RCC 7860 (cell line): ENCODE measurements at places on chromosomes 12 and 14.

GRCh38 chr12:118151755-118152154 lies 15.8 kb downstream of the PEBP1 start:
- no peak for DNase-seq

DNA sequence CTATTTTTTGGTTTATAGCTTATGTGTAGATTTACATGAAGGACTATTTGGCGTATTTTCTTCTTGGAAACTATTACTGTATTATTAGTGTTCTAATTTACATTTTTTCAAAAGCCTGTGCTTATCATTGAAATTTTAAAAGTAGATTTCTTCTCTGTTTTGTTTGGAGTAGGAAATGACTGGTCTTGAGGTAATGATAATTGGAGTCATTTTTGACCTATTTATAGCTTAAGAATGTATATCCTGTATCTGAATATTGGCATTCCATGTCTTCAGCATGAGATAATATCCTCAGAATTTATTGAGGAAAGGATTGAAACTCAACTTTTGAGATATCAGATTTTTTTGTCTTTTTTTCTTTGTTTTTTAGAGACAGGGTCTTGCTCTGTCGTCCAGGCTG lies 193.4 kb downstream of the ERC1 start:
- no peak for DNase-seq

- DNase-seq, result no peak
These were observed 197.0 kb downstream of the TMTC2 start for GRCh38 chr12:82883394-82884355.

GRCh38 chr12:49980501-49981349 lies 8.0 kb downstream of the AQP6 start:
- DNase-seq, result no peak

DNA sequence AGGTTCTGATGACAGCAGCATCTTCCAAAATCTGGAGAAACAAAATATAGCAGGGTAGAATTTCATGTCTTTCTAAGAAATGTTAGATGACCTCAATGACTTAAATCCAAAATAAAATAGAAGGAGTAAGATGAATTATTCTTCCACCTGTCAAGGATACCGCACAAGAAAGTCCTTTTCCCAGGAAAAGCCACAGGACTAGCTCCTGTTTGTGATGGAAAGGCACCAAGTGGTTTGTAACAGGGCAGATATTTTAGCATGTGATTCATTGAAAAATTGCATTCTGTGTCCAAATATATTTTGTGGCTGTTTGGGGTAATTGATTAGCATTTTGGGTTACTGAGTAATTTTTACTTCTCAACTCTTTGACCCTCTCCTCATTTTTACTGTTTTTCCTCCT lies 2.7 kb downstream of the CD163L1 start:
- no peak for DNase-seq

DNA sequence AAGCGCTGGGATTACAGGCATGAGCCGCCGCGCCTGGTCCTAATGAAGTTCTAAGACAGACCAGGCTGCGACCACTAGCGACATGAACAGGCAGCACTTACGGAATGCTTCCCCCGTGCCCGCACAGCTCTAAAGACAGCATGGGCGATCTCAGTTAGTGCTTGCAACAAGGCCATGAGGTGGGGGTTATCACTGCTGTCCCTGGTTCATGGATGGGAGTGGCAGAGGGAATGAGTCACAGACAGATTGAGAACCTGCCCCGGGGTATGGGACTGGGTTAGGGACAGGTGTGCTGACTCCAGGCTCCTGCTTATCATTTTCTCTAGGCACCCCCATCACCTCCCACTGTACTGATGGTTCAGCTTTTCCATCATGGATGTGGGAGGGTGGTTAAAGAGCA lies 160.9 kb downstream of the VRK1 start:
- no peak for DNase-seq

- DNase-seq, result no peak
These were observed 1022.0 kb upstream of the TMEM132C start for GRCh38 chr12:127245009-127245408.

GRCh38 chr12:79317179-79317847 lies 373.5 kb downstream of the PAWR start:
- no peak for DNase-seq

- no peak for DNase-seq
These were observed 204 bp upstream of the PRPH start for GRCh38 chr12:49294804-49295081.

DNA sequence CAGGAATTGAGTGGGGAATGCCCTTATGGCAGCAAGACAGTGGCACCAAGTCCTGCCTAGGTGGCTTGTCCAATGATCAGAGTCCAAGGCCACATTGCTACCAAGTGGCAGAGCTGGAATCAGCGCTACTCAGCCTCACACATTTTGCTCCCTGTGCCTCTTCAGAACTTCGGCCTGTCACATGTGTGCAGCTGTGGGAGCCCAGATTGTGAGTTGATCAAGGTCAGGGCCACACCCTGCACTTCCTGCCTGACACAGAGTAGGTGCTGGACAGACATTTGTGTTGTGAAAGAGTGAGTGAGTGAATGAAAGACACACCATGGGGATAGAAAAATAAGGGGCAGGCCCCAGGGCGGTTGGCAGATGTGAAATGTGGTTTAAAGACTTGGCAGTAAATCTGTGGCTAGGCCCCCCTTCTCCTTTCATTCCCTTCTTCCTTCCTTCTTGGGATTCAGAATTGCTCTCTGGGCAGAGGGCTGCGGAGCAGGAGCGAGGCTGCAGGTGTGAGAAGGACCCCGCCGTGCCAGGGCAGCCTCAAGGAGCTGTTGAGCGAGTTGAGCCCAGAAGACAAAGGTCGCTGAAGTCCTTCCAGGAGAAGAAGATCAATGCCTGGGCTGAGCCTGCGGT lies 83.5 kb downstream of the SLC25A47 start:
- DNase-seq, result no peak

GRCh38 chr12:88855301-88855700 lies 275.0 kb upstream of the KITLG start:
- DNase-seq, result no peak

- DNase-seq, result no peak
These were observed 22.4 kb downstream of the ANKRD9 start for GRCh38 chr14:102487204-102487577.

DNA sequence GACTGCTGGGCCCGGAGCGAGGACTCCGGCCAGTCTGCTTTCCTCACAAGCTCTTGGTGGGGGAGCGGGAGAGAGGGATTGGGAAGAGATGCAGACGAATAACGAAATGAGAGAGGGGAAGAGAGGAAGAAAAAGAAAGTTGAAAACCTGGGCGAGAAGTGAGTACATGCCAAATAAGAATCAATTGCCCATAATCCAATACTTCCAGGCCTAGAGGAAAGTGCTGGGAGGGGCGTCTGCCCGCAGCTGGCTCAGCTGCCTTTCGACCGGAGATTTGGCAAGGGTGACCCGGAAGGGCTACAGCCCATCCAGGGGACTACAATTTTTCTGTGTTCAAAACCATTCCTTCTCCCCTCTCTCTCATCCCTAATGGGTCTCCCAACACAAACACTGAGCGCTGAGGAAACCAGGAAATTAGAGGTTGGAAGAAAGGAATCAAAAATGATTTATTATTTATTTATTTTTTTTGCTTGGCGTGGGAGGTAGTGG lies 4.9 kb downstream of the NKX2-1 start:
- DNase-seq, result no peak

GRCh38 chr14:39122330-39123138 lies 8.4 kb downstream of the GEMIN2 start:
- DNase-seq, result no peak

GRCh38 chr12:26319511-26319910 lies 124.1 kb downstream of the SSPN start:
- DNase-seq, result peak; percentile 60

DNA sequence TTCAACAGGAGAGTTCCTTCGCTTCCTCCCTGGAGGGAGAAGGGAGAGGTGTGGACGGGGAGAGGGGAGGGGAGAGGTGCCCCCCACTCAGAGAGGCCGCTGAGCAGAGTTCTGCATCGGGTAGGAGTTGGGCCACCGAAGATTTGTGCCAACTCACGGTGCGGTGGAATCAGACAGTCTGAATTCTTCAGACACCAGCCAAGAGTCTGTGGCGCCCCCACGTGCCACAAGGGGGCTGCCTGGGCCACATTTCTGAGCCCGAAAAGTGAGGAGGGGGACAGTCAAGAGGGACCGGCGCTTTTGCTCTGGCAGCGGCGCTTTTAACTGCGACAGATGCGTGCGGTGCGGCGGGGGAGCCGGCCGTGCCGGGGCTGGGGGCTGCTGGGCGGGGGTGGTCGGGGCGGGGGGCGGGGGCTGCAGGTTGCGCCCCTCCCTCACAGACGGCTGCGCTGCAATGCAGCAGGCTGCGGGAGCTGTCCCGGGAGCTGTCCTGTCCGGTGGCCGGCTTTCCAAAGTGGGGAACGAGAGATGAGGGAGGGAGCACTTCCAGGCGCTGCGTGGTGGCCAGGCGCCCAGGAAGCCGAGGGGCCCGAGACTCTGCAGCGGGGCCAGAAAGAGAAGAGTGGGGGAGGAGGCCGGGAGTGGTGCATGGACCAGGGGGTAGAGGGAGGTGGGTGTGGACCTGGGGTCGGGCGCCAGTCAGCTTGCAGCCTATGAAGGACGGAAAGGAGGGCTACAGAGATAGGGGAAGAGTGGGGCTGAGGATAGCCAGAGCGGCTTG lies 975 bp upstream of the RTL1 start:
- no peak for DNase-seq

GRCh38 chr14:22412926-22413411 lies 176.1 kb downstream of the DAD1 start:
- DNase-seq, result no peak

- DNase-seq, result no peak
These were observed 551.0 kb downstream of the DIO2 start for GRCh38 chr14:79660053-79660939.

DNA sequence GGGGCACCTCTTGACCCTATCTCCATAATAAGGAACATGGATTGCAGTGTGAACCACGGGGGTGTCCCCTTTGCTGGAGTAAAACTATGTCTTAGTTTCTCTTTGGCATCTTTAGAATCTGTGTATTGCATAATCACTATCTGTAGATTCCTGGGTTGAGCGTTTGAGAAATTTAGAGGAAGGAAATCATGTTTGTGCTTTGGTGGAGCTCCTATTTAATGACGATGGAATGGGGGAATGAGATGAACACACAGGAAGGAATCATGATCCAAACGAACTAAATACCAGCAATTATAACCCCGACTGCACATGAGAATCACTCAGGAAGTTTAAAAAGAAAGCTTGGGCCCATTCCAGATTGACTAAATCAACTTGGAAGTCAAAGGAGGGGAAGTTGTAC lies 1.3 kb upstream of the MYG1 start:
- no peak for DNase-seq

DNA sequence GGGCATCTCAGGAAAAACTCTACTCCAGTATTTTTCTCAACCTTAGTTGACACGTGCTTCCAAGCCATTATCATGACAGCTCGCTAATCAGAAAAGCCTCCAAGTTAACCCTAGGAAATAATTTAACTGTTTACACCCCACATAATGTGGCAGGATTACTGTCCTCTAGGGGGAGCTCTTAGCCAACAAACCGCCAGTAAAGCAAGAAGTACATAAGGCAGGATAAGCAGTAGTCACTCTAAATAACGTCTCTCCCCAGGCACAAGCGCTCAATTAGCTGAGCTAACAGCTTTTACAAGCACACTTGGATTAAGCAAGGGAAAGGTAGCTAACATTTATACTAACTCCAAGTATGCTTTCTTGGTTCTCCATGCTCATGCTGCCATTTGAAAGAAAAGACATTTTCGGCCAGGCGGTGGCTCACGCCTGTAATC lies 22.8 kb downstream of the APOBEC1 start:
- DNase-seq, result no peak

DNA sequence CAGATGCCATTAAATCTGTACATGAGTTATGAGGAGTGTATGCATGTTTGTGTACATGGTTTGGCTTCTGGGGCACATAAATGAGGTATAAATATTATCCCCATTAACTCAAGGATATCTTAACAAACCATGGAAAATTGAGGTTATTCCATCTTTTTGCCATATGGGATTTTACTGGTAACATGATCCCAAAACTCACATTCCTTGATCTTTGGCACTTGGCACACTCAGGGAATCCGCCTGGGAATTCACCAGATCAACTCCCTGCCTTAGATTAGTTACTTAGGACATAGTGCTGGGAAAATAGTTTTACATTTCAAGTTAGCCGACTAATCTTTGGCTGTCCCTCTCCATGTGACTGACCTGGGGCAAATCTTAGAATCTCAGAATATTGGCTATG lies 16.9 kb downstream of the CDKN1B start:
- DNase-seq, result no peak

DNA sequence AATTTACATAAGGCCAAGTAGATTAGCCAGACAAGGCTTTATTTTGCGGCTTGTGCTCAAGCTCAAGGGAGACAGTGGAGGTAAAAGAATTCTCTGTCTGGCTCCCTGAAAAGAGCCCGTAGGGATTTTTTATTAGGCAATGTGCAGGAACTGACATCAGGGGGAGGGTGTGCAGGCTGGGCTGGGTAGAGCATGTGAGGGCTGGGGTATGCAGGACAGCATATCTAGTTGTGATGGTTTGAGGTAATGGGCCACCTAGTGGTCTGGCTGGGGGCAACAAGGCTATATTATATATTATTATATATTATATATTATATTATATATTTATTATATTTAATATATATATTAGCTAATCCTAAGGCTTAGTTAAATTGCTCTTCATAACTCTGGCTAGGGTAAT lies 102.1 kb downstream of the TMEM117 start:
- no peak for DNase-seq

DNA sequence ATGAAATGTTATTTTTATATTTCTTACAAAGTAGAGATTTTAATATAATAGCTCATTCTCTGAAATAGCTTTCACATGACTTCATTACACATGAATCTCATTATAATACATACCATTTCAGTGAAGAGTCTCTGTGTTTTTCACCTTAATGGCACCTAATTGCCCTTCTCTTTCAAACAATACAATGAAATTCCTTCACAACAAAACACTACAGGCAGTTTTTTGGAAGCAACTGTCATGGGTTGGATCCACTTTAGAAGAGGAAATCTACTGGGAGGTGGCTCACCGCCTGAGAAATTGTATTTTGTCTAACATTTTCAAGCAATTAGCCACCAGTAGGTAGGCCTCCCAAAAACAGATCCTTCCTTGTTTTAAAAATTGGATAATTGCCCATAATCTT lies 40.3 kb upstream of the RGS6 start:
- DNase-seq, result no peak

- no peak for DNase-seq
These were observed 205.0 kb upstream of the DCN start for GRCh38 chr12:91387461-91388134.

DNA sequence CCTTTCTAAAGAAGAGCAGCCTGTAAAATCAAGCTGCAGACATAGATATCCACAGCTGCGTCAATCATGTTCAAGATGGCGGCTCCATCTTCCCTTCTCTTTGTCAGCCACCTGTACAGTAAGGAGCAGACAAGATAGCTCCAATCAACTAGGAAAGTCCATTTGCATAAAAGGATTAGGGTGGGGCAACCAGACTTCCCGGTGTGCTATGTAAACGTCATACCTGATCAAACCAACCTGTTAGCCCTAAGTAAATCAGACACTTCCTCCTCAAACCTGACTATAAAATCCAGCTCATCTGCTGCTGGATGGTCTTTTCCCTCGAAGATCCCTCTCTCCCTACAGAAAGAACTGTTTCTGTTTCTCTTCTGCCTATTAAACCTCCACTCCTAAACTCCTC lies 60.1 kb downstream of the BCAT1 start:
- no peak for DNase-seq

- DNase-seq, result peak; percentile 33
These were observed 44.2 kb downstream of the LGMN start for GRCh38 chr14:92704036-92704804.

- DNase-seq, result peak; percentile 80
These were observed 16.2 kb downstream of the ACIN1 start for GRCh38 chr14:23078692-23079116.

- no peak for DNase-seq
These were observed 1.7 kb upstream of the GPD1 start for GRCh38 chr12:50102131-50102531.

GRCh38 chr14:75013290-75013689 lies 10.6 kb downstream of the EIF2B2 start:
- DNase-seq, result no peak
